ENCODE measurements at places on chromosomes 1 and 21.
A peak's percentile ranks its signal among the peaks of the same experiment; 100 is the strongest.

DNA sequence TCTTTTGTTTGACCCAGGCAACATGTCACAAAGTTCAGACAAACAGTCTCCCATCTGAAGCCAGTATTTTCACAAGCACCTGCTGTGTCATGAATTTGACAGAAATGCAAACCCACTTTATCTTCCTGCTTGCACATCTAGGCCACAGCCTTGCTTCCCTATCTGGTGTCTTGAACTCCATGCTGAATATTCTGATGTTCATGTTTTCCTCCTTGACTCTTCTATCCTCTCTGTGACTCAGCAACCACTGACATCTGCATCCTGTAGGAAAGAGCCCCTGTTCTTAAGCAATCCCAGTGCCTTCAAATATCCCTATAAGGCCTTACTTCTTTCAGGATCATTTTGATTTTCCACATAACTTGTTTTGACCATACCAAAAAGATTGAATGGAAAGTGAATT, 6.5 kb downstream of the CD55 start:
- DNase-seq: no peak

DNA sequence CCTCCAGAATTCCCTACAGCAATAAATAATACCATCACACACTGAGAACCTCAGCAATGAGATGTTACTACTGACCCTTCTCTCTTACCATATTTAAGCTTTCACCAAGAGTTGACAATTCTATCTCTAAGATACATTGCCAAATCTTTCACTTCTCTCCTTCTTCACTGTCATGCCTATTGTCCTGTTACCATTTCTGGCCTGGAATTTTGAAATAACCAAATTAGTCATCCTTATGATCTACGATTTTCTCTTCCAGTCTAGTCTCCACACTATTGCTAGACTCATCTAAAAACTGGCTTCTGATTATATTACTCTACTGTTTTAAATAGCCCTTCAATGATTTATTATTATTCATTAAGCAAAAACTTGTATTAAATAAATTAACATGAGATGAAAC, 656.1 kb upstream of the ADGRL4 start:
- DNase-seq: no peak

GRCh38 chr1:180482425-180483275, 19.7 kb downstream of the ACBD6 start:
- DNase-seq: no peak

DNA sequence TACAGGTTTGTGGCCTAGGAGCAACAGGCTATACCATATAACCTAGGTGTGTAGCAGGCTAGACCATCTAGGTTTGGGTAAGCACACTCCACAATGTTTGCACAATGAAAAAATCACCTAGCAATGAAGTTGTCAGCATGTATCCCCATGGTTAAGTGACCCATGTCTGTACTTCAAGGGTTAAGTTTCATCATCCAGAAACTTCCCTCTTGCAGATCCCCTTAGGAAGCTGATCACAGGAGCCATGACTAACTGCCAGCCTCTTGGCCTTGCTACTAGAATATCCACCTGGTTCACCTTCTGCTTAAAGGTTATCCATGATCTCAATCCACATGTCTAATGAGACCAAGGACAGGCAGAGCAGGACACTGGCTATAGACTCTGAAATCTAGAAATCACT, 3.5 kb upstream of the UBXN10 start:
- DNase-seq: no peak

DNA sequence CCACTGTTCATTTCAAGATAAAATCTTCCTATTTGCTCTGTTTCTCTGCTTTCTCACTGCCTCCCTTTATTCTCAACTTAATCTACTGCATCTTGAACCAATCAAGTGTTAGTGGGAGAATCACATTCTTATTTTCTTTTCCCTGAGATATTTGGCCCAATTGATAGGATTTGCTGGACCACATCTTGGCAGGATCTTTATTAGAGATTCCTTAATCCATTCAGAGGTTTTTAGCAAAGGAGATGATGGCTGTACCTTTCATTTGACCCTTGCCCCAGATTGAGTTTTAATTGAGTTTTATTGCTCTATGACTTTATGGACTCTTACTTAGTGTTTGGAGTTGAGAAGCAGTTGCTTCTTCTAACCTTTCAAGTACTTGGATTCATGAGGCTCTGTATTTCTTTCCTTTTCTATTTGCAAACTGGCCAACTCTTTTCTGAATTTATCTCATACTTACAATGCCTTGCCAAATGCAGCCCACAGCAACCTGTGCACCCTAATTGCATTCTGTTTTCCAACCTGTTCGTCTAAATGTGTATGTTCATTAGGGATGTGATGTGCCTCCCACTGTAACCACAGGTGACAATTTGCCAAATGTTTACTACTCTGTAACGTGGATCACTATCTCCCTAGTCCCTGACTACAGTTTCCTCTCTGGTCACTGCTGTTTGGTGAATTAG, 274.8 kb upstream of the KAZN start:
- DNase-seq: no peak

DNA sequence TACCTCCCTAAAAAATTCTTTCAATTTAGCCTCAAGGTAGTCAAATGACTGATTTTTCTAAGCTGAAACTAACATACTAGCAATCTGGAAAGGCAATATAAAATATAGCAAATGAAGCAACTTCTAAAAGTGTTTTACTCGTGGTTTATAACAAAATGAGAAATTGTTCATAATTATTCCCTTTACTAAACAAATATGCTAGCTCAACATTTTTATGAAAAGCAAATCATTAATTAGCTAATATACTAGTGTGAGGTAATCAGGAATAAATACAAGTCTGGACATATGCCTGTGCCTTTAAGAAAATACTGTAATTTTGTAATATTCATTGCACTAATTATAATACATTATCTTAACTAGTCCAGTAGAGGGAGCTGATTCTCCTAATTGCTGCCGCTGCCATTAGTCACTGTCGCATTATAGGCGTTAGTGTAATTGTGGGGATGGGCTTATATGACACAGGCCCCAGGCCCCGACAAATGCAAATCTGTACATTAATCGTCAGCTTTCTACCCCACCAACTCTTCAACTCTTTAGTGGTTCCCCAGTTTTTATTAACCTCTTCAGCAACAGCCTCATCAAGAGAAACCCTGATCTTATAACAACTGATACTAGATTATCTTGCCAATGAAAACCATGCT, 160.9 kb downstream of the GABPA start:
- DNase-seq: no peak

GRCh38 chr1:208105756-208106155, 138.4 kb downstream of the PLXNA2 start:
- DNase-seq: no peak

DNA sequence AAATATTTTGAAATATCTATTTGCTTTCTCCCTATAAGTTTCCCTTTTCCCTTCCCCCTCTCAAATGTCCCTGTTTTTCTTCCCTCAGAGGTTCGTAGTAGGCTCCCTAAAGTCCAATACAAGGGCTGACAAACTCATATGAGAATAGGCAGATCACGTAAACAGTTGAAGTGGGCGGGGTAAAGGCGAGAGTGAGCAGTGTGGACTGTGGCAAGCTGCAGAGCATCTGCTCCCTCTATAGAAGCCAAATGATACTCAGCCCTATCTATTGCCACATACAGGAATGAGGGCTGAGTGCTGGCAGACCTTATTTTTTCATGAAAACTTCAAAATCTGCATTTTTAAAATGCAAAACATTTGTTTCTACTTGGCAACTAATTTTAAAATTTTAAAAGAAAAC, 26.3 kb downstream of the PRDX6 start:
- no peak for DNase-seq

GRCh38 chr1:154906621-154907081, 29.9 kb downstream of the PMVK start:
- DNase-seq: no peak

DNA sequence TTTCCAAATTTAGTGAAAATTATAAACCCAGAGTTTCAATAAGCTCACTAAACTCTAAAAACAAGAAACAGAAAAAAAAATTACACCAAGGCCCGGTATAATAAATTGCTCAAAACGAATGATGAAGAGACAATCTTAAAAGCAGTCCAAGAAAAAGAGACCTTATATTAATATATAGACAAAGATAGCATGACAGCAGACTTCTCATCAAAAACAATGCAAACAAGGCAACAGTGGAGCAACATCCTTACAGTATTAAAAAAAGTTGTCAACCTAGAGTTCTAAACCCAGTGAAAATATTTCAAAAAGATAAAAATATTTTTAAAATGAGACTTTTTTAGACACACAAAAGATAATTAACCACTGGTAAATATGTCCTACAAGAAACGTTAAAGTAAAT, 46.7 kb downstream of the KIFAP3 start:
- no peak for DNase-seq

DNA sequence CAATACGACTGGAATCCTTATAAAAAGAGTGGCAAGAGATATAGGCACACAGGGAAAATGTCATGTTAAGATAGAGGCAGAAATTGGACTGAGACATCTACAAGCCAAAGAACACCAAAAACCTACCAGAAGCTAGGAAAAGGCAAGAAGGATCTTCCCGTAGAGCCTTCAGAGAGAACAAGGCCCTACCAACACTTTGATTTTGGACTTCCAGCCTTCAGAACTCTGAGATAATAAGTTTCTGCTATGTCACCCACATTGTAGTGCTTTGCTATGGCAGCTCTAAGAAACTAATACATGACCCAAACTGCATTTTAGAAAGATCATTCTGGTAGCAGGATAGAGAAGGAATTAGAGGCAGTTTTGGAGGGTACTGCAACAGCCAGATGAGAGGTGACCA, 24.1 kb upstream of the MUTYH start:
- no peak for DNase-seq

GRCh38 chr1:151862604-151863003, 9.1 kb upstream of the THEM5 start:
- DNase-seq: no peak

DNA sequence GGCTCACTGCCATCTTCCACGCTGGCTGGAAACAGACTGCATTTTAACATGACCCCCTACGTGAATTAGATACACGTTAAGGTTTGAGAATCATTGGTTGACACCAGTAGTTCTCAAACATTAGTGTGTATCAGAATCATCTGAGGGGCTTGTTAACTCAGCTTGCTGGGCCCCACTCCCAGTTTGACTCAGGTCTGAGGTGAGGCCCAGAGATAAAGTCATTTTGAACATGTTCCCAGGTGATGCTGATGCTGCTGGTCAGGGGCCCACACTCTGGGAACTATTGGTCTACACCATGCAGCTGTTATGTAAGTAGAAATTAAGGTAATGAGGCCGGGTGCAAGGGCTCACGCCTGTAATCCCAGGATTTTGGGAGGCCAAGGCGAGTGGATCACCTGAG, 1.3 kb downstream of the LSM10 start:
- no peak for DNase-seq

DNA sequence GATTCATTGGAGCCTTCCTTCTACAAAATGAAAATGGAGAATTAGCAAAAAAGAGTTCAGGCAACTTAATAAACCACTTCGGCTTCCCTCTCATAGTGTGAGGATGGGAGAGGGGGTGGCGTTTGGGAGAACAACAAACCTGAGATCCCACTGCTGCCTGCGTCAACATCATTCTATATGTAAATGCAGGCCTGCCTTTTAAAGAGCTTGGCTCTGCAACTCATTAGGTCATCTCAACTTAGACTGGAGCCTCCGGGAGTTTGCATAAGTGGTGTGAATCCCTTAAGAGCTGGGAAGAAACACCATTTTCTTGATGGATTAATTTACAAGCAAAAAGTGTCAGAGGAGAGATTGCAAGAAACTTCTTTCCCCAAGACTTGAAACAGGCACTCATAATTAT, 127.6 kb upstream of the DAB1 start:
- DNase-seq: no peak

- DNase-seq: no peak
These were observed 51.5 kb upstream of the EPS8L3 start for GRCh38 chr1:109814993-109815786.

GRCh38 chr1:161843156-161843555, 77.0 kb downstream of the ATF6 start:
- DNase-seq: no peak

DNA sequence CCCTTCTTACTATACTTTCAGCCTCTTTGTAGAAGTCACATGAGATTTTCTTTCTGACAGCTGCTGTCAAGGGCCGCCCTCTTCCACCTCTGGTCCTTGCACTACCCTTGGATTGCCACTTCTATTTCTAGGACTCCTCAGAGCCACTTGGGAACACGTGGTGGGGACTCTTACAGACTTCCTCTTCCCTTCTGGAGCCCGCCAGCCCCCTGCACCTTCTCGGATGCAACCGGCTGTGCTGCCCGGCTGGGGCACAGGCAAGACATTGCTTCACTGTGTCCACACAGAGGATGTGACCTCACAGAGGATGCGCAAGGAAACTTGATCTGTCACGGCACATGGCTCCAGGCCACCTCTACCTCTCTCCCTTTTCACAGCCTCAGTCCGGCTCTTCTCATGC, 2.4 kb upstream of the IKBKE start:
- DNase-seq: peak; percentile 65

DNA sequence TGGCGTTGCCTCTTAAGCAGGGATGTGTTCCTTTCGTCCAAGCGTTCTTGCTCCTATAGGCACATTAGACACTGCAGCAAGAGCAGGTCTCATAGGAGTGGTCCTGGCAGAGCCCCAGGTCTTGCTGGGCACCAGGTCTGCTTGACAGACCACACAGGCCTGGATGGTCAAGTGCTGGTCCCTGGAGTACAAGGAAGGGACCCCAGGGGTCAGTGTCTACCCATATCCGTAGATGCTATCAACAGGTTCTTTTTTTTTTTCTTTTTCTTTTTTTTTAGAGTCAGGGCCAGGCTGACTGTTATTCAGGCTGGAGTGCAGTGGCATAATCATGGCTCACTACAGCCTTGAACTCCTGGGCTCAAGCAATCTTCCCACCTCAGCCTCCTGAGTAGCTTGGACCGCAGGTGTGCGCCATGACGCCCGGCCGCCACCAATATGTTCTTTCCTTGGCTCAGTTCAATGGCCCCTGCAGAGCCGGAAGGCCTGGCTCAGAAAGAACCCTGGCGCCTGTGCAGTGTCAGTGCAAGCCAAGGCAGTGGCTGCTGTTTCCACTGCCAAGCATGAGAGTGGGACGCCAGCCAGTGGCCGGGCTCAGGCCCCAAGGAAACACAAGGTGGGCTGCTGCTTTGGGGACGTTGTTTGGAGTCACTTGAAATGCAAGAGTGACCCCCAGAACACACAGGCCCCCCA, 10.0 kb upstream of the TNFRSF8 start:
- DNase-seq: peak; percentile 61
